ENCODE measurements at places on chromosomes 7 and 10. TPM values are rescaled to one million over a fixed set of nuclear protein-coding genes. Genes with fewer than 3 reads are reported as not detected.

Gene IL6
- 1.4 TPM for total RNA-seq

Gene ERLIN1
- total RNA-seq = 29.0 TPM

- DNase-seq = no peak
- no peaks in the 10 kb centered on the region for H3K4me1 ChIP-seq
- no peak overlapping the region for H3K4me3 ChIP-seq
- H3K27me3 ChIP-seq = peaks cover 3% of the 10 kb centered on the region
- H3K36me3 ChIP-seq = no peaks in the 10 kb centered on the region
- no peak overlapping the region for H3K27ac ChIP-seq
Observed at GRCh38 chr7:86574006-86574405, 69.7 kb upstream of the GRM3 start.

DNA sequence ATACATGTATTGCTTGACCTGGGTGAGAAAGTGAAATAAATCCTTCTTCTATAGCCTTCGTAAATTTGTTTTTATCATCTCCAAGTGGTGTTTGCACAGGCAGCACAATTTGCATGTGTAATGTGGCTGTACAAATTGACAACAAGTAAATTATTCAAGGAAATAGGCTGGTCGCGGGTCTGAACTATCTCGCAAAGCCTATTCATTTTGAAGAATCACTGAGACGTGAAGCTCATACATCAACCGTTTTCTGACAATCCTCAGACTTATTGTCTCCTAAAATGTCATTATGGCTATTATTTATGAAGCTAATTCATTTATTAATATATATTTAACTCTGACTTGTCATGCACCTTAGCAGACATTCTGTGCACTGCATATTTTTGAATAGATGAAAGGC, 16.2 kb upstream of the FAM204A start:
- no peak overlapping the region for H3K4me3 ChIP-seq
- peaks cover 30% of the 10 kb centered on the region for H3K4me1 ChIP-seq
- peaks cover 22% of the 10 kb centered on the region for H3K27me3 ChIP-seq
- no peak overlapping the region for H3K27ac ChIP-seq

DNA sequence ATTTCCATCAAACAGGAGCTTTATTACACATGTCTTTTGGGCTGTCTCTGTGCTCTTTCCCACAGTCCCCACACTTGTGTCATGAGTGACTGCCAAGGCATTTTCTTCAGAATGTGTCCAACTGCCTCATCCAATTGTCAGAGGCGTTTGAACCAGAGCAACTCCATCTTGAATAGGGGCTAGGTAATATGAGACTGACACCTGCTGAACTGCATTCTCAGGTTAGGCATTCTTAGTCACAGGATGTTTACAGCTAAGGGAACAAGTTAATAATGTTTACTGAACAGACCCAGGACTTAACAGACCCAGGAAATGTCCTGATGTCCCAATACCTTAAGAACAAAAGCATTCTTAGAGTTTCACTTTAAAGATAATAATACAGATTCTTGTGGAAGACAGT, 595.5 kb downstream of the REEP3 start:
- H3K4me1 ChIP-seq = peaks cover 13% of the 10 kb centered on the region
- no peak overlapping the region for H3K27ac ChIP-seq
- DNase-seq = no peak
- no peak overlapping the region for H3K4me3 ChIP-seq

Gene EXOSC1
- total RNA-seq = 31.2 TPM

DNA sequence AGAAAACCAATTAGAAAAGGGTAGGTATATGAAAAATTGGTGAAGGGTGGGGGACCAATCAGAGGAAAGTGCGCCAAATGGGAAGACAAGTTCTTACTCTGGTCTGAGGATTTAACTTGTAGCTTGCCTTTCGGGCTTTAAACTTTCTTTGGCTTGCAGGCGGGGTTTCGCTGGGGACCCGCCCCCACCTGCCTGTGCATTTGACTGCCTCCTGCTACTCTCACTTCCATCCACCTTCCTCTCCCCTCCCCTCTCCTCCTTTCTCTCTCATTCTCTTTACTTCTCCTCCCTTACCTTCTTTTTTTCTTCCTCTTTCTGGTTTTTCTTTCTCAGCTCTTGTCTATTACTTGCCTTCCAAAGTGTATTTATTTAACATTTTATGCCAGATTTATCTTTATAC, 278.8 kb downstream of the DNAJB9 start:
- no peak overlapping the region for H3K4me3 ChIP-seq
- no peak overlapping the region for H3K27ac ChIP-seq
- no peaks in the 10 kb centered on the region for H3K36me3 ChIP-seq
- peaks cover 2% of the 10 kb centered on the region for H3K27me3 ChIP-seq
- H3K4me1 ChIP-seq = peaks cover 9% of the 10 kb centered on the region

DNA sequence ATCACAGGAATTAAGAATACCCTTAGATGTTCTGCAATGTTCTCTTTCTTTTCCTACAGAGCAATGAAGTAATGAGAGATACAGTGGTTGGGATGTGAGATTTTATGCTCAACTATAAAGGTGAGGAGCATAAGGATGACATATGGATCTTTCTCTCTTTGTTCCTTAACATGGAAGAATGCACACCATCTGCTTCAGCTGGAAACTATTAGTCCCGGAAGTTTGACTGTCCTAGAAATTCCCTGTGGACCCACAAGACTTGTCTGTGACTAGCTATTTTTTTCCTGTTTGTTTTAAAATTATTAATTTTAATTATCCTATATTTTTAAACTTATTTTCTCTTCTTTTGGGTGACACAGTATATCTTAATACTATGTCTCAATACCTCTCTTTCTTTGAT, 80.2 kb downstream of the DKK1 start:
- H3K4me1 ChIP-seq = peaks cover 21% of the 10 kb centered on the region
- no peaks in the 10 kb centered on the region for H3K27me3 ChIP-seq
- no peak for DNase-seq
- no peak overlapping the region for H3K4me3 ChIP-seq
- no peaks in the 10 kb centered on the region for H3K36me3 ChIP-seq

Gene PTN
- 179 TPM for total RNA-seq

Gene NAT16
- not detected for total RNA-seq

Measured in mesothelial cell of epicardium (in vitro differentiated cells).